Amygdala (tissue), 56 donors: ENCODE measurements at places on chromosomes 6 and 20.

DNA sequence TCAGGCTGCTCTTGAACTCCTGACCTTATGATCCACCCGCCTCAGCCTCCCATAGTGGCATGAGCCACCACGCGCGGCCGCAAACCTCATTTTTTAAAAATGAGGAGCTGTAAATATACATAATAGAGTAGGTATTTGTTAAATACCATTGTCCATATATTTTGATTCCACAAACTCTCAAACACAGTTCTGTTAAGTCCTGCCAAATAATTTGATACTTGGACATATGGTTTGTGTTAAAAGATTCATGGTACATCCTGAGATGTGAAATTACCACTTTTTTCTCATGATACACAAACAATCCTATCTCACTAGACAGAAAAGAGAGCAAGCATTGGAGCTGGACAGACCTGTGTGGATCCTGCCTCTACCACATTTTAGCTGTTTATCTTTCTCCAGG is 334.1 kb upstream of the KCNQ5 start:
- no peak for DNase-seq

DNA sequence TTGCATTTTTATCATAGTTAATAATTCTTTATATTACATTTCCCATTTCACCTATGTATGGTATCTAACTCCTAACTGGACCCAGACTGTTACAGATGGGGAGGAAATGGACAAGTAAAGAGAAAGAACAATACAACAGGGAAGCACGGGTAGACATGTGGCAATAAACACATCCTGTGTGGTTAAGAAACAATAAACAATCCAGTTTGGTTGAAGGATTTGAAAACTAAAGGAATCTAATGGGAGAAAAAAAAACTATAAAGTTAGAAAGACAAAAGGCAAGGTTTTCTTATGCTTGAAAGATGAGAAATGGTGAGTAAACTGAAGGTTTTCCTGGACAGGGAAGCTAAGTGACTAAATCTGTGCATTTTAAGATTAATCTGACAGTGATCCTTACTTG is 34.9 kb upstream of the ALDH8A1 start:
- DNase-seq, result no peak

GRCh38 chr6:154361476-154361875 is 4.9 kb upstream of the IPCEF1 start:
- DNase-seq, result no peak

DNA sequence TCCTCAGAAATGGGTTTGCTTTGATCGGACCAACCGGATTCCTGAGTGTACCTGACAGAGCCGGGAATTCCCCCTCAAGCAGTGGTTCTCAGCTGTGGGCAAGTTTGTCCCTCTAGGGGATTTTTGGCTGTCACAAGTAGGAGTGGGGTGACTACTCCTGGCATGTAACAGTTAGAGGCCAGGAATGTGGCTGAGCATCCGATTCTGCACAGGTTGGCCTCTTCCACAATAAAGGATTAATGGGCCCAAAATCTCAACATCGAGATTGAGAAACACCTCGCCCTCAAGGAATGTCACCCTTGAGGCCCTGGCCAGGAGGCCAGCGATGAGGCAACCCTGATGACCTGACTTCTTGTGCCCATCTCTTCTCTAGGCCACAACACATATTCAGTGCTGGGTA is 7.9 kb downstream of the AGPAT4 start:
- no peak for DNase-seq

GRCh38 chr6:71965404-71965803 is 79.1 kb downstream of the RIMS1 start:
- no peak for DNase-seq

GRCh38 chr20:5410470-5410869 is 93.7 kb upstream of the PROKR2 start:
- DNase-seq, result no peak

GRCh38 chr20:1034415-1034789 is 32.3 kb upstream of the RSPO4 start:
- DNase-seq, result no peak

DNA sequence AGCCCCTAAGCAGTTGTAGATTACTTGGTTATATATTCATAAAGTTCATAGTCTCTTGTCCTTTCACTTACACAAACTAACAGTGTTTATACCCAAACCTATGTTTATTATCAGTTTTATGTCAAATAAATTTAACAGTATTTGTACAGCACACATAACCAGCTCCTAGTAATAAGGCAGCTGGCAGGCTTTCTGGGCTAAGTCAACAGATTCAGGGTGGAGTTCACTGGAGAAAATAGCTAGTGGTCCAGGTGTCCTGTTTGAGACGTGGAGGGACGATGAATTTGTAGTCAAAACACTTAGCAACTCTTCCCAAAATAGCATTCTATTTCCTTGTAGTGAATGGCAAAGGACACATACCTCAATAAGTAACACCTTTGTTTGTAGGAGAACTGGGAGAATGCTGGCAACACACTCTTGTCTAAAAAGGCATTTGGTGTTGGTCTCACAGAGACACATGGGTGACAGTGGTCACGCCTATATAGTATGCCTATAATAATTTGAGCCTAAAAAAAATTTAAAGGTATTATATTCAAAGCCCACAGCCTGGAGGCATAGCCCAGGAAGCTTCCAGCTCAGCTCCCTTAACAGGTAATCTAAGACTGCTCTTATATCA is 156.4 kb upstream of the CARMIL1 start:
- no peak for DNase-seq

DNA sequence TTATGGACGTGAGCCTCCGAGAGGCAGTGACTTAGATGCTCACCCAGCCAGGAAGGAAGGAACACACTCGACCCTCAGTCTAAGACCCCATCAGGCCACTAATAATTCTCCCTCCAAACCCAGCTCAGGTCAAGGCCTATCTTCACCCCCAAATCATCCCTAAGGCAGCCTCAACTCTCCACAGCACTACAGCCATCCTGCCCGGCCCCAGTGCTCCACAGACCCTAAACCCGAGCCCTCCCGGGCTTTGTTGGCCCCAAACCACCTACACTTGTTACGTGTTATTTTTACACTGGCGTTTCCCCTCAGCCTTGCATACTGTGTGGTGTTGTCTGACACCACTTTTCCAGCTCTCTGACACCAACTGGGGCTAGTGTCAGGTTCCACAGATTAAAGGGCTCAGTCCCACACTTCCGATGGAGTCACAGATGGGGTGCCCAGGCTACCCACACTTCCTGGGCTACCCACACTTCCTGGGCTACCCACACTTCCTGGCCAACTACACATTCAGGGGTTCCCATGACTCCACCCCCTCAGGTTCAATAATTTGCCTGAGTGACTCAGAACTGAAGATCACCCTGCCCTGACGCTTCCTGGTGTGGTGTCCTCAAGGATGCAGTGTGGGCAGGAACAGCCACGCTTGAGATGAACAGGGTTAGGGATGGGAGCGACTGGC is 25.3 kb downstream of the RBCK1 start:
- DNase-seq, result no peak

- no peak for DNase-seq
Observed at GRCh38 chr6:16596616-16597331, 164.5 kb downstream of the ATXN1 start.

DNA sequence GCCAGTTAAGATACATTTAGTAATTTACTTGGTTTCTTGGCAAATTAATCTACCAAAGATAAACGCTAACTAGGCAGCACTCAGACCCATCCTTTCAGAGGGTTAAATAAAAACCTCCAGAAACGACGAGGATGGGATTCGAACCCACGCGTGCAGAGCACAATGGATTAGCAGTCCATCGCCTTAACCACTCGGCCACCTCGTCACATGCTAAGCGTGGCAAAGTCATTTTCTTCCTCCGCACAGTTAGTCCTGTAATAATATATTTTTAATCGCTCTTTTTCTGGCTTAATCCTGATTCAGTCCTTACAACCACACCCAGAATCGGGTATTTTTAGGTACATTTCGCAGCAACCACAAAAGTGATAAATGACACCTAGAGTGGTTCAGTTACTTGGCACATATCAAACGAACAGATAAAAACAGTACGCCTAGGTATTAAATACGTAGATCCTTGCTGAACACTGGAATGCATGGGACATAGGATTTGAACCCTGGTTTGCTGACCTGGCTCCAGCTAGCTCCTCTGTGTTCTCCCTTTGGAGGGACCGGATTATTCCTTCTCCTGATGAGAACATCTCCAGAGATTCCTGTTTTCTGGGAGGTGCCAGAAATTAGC is 71.6 kb downstream of the GPX5 start:
- peak; percentile 6 for DNase-seq

DNA sequence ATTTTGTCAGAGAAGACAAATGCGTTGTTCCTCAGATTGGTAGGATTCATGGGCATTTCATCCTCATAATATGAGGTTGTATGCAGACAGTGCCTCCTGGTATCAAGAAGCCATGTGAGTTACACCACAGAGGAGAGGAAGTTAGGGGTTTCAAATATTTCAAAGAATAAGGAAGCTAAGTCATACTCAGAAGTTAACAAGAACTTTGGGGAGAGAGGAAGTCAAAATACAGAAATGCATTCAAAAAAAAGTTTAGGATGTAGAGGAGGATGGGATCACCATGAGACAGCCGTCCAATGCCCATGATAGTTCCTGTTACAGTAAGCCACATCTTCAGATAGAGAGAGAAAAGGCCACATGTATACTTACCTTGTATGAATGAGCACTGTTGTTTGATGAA is 22.3 kb downstream of the HLA-DOB start:
- no peak for DNase-seq

DNA sequence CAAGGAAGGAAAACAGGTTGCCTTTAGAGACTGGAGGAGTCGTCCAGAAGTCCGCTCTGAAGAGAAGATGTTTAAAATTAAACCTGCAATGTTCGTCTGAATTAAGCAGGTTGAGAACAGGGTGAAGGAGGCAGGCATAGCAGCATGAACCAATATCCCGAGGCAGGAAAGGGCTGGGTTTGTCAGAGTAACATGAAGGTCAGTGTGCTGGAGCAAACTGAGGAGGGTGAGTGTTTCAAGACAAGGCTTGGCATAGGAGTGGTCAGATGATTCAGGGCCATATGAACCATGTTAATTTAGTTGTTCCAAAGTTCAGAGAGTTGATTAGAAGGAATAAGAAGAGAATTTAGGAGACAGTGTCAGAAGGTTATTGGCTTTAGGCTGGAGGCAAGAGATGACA is 93.3 kb downstream of the UTRN start:
- no peak for DNase-seq

DNA sequence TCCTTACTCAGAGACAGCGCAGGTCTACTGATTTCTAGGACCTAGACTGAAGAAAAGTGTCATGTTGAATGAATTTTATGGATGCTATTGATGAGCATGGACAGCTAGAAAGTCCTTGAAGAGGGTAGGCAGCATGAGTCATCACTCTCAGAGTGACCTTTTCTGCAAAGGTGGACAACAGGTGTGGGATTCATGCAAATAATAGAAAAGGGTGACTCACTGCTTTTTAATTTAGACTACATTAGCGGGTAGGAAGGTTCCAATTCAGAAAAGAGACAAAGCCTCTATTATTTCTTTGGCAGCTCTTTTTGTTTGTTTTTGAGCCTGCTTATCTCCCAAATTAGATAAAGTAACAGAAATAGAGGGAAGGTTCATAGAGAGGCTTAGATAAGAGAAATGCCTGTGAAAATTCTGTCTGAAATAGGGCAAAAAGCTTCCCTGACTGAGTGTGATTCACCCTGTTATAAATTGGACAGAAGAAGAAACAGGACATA is 191.4 kb downstream of the TENT5A start:
- no peak for DNase-seq

- no peak for DNase-seq
Observed at GRCh38 chr20:60561052-60561451, 602.8 kb downstream of the CDH26 start.

GRCh38 chr20:52682237-52682636 is 289.9 kb upstream of the TSHZ2 start:
- no peak for DNase-seq
